ENCODE measurements at places on chromosomes 5 and 9.

DNA sequence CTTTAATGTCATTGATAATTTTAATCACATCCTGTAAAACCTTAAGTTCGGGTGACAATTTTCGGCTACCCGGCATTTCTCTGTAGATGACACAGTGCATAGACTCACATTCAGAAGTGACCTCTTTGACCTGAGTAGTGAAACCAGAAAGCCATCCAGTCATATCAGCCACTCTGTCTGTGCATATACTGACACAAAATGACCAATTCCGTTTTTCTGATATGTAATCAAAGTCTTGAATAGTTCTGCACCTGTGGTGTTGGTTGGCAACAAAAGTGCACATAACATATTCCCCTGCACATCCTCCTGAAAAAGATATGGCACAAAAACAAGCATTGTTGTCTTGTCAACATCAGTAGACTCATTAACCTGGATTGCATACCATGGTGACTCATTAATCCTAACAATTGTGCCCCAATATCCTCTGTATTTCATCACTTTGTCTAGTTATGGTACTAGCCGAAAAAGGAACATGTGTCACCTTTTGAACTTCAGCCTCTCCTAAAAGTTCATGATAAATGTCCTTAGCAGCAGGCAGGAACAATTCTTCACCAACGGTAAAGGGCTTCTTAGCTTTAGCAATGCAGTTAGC lies 4.6 kb upstream of the HNRNPA0 start:
- DNase-seq: no peak

- DNase-seq: no peak
These were observed 30.2 kb upstream of the DUSP1 start for GRCh38 chr5:172801179-172801671.

- no peak for DNase-seq
These were observed 199.0 kb downstream of the DTWD2 start for GRCh38 chr5:118789366-118789765.

DNA sequence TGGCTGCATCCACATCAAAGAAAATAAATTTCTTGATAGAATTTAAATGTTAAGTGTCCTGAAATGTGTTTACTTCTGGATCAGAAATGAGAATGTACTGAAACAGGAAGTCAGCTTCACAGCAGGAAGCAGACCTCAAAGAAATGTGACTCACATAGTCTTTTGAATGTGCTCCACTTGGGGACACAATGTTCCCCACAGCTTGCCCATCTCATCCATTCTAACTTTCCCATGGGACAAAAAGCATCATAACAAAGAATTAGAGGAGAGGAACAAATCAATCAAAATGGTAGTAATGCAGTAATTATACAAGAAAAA lies 85.7 kb downstream of the GRAMD2B start:
- DNase-seq: no peak

- DNase-seq: no peak
These were observed 27.3 kb downstream of the CFAP90 start for GRCh38 chr5:7823594-7823993.

DNA sequence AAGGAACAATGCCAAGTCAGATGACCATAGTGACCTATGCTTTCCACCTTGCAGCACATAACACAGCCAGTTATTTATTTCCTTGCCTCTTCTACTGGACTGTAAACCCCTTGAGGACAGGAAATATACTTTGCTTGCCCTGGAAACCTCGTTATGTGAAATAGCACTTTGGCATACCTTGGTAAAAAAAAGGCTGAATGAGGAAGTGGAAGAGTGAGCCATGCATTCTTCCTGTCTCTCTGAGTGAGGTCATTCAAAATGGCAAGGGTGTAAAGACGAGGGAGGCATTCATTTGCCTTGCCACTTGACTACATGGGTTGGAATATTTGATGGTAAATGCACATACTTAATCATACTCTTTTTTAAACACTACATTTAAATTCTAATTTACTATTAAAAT lies 42.8 kb upstream of the SVEP1 start:
- no peak for DNase-seq

DNA sequence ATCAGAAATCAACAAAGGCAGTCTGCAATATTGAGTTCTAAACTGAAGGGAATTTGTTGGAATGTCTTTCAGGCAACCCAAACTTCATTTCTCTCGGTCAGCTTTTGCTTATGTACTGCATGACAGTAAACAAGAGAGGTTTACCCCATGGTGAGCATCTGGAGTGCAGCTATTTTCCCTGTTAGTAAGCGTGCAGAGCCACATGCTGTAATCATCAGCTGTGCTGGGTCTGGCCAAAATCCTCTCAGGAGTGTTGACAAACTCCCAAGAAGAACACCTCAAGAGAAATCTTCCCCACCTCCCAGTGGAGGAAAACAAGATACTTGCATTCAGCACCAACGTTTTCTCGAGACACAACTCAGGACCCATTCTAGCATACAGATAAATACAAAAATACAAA lies 83.6 kb upstream of the ADAMTSL1 start:
- DNase-seq: no peak
